ENCODE measurements at places on chromosomes 11 and 22.

DNA sequence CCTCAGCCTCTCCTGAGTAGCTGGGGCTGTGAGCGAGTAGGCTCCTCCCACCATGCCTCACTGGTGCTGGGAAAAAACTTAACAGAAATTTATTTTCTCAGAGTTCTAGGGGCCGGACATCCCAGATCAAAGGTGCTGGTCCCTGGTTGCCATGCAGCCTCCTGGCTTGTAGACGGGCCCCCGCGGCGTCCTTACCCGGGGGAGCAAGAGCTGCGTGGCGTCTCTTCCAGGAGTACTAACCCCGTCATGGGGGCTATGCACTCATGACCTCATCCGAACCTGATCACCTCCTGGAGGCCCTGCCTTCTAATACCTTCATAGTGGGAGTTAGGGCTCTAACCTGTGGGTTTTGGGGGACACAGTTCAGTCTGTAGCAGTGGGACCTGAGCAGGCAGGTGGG, 2.6 kb downstream of the TRABD start:
- DNase-seq = no peak

DNA sequence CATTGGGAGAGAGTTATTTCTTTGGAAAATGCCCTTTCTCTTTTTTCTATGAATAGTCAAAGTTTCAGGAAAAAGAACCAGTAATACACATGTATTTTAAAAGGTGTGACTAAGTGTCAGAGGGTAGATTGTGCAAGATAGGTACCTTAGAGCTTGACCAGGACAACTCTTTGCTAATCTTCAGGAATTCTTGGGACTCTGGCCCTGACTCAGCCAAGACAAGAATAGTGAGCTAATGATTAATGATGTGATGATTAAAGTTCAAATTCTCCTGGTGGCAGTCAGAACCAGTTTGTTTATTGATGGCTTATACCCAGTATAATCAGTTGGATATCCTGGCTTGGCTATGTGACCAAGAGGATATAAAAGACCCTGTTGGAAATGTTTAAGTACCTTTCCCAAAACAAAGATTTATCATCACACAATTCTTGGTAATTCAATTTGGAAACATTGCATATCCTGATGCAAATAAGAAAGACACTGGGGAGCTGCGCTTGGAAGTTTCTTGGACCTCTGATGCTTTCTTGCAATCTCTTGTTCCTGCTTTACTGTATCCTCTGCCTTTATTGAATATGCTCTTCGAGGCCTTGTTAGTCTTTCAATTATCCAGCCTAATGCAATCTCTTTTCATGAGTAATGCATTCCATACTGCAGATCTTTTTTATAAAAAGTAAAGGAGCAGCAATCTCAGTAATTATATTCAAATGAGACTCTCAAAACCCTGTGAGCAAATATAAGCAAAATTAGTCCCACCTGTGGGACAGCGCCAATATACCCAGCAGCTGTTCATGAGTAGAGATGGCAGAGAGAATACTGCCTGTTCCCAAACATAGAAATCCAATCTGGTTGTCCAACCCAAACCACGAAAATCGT, 48.0 kb upstream of the CEP126 start:
- DNase-seq = no peak

- no peak for DNase-seq
These were observed 11.0 kb downstream of the SULT4A1 start for GRCh38 chr22:43851058-43851978.

GRCh38 chr11:121931121-121931520, 184.9 kb downstream of the BLID start:
- no peak for DNase-seq

GRCh38 chr22:48717076-48717810, 1110.4 kb downstream of the BRD1 start:
- DNase-seq = no peak

- no peak for DNase-seq
These were observed 57.5 kb upstream of the PPARA start for GRCh38 chr22:46092670-46093410.

DNA sequence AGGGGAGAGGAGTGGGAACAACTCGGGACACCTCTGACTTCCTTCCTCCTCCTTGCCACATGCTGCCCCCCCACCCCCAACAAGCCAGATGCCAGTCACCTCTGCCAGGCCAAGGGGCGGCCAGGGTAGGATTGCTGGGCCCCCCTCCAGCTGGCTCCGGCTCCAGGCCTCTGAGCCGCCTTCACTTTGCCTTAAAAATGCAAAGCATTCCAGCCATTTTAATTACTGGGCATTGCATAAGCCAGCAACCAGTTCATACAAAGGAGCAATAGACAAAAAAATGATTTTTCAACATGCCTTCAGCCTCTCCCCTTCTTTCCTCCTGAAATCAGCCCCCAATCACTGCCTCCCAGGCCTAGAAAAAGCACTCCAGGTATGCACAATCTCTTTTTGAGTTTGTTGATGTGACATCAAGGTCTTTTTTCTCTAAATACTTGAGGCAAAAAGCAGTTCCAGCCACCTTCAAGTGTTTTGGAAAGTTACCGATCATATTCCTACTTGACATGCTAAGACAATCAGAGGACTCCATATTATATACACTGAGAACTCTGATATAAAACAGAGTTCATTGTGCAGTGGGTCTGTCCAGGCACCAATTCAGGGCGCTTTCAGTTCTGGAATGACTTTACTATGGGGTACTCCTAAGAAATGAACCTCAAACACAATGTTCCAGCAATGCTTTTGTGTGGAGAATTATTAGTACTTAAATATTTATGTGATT, 12.4 kb upstream of the TIMP3 start:
- DNase-seq = no peak

- DNase-seq = no peak
These were observed 31.9 kb downstream of the FBLN1 start for GRCh38 chr22:45534339-45535192.

Data from caudate nucleus (tissue), 63 donors.